ENCODE measurements at places on chromosomes 13 and 19.

DNA sequence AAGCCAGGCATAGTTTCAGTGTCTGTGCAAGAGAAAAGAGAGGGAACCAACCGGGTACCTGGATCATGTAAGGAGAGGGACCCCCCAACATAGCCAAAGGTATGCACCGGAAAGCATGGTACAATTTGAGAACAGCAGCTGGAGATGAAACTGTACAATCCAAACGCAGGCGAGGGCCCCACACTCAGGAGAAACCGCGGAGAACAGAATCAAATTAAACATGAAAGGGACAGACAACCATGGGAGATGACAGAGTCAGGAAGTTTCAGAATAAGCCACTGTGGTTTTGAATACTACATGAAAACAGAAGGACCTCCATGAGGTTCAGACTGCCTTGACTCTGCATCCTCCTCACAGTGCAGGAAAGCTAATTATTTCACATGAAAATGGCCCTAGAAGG lies 62.9 kb upstream of the SPATA13 start:
- no peak for DNase-seq

DNA sequence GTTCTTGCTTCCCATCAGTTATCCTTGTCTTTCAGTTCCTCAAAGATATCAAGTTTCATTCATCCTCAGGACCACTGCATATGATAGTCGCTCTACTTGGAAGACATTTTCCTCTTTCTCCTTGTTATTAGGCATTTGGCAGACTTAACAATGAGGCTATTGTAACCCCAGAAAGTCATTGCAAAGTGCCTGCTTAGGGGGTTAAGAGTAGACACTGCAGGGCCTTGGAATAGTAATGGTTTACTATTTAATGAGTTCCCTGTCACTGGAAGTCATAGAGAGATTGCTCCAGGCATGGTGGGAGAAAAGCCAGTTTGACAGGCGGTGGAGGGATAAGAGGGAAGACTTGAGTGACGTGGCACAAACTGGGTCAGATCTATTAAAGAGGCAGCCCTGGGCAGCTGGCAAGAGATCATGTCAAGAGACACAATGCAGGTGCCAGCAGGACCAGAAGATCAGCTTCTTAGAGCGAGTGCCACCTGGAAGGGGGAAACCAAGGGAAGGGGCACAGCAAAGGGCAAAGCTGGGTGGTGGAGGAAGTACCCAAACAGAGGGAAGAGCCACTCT lies 16.8 kb upstream of the CPB2 start:
- DNase-seq: no peak

GRCh38 chr19:3179739-3180293 lies 1.2 kb downstream of the S1PR4 start:
- DNase-seq: no peak

DNA sequence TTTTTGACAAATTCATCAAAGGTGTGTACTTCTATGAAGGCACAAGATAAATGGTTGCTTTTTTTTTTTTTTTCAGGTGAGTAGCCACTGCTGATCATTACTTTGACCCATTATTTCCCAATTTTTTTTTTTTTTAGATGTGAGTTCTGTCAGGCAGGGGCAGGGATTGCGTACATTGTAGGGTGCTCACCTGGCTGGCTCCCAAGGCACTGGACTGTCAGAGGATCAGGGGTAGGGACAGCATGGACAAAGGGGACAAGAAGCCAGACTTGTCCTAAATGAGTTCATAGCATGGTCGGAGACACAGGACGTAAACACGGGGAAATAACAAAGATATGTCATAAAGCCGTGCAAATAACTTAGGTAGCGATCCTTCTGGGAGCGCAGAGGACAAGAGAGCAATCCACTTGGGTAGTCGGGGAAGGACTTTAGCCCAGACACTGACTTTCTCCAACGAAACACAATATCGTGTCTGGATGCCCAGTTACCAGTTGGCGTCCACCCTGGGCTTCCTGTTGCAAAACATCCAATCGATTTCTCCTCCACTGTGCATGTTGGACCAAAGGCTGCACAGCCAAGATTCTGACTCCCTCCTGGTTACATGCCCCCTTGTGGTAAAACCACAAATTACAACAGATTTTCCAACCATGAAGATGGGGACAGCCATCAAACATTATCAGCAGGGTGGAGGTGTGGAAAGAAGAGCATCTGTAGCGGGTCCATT lies 27.5 kb upstream of the KATNAL1 start:
- DNase-seq: no peak

GRCh38 chr19:10963865-10964264 lies 3.0 kb downstream of the SMARCA4 start:
- DNase-seq: no peak

DNA sequence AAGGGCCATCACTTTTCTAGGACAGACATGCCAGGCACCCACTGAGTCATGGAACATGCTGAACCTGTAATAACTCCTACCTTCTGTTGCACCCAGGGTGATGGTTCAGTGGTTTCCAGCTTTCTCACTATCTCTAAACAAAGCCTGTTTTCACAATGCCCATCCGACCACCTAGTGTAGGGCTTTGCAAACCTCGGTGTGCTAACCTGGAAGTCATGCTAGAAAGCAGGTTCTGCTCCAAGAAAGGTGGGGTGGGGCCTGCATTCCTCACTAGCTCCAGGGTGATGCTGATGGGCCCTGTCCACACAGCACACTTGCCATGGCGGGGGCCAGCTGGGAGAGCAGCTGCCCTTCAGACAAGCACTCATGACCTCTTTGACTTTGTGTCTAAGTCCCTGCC lies 43.4 kb downstream of the COL4A2 start:
- DNase-seq: no peak

DNA sequence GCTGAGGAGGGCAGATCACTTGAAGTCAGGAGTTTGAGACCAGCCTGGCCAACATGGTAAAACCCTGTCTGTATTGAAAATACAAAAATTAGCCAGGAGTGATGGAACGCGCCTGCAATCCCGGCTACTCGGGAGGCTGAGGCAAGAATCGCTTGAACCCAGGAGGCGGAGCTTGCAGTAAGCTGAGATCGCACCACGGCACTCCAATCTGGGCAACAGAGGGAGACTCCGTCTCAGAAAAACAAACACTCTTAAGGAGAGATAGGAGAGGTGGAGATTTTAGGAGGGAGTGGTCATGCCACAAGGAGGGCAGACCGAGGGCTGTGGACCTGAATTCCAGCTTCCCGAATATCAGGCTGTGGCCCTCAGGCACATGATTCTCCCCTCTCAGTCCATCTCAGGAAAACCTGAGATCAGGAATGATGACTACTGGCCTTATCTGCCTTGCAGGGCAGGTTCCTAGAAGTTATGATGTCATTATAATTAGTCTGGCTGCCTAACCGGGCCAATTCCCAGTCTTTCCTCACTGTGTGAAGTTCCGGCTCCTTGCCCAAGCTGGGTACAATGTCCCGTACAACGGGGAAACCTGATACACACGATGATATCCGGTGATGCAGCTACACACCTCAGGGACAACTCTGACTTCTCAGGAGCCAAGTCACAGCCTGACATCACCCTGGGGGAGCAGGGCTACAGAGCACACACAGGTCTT lies 2.5 kb downstream of the SLC35E1 start:
- DNase-seq: no peak

- no peak for DNase-seq
These were observed 681 bp downstream of the SLC5A5 start for GRCh38 chr19:17872251-17873001.

DNA sequence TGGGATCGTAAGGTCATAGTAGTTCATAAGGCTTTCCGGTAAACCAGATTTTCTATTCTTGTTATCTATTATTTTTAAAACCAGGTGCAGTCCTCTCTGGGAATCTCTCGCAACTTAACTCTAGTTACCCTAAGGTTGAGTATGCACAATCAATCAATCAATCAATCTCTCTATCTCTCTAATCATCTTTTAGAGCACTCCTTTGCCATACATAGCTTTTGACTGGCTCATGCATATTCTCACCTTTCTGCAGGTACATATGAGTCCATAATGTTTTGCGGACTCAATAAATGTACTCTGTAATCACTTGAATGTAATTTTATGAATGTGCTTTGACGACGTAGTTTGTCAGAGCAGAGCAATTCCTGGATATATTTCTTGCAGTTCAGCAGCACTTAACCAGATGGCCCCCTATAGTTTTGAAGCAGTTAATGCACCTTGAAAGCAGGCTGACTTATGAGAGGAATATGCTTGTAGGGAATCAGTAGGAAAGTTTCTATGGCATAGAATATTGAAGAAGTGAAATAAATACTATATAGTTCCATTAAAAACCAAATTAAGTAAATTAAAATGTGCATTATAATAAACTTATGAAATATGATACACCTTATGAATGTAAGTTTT lies 524.7 kb downstream of the GPC5 start:
- no peak for DNase-seq

GRCh38 chr13:41978007-41978406 lies 17.1 kb upstream of the VWA8 start:
- DNase-seq: no peak

- no peak for DNase-seq
These were observed 749 bp downstream of the ZNF264 start for GRCh38 chr19:57192077-57192420.

DNA sequence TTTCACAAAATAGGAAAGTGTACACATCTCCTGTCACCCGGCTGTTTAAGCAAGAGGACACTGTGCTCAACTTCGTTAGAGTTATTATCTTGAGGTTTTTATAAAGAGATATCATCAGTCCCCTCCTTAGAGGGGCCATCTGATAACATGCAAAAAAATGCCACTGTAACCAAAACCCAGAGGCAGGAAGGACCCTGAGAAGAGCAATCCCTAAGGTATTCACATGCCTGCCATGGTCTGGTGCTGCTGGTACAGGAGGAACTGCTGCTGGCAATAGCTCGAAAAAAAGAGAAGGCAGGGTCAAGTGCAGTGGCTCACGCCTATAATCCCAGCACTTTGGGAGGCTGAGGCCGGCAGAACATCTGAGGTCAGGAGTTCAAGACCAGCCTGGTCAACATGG lies 12.8 kb upstream of the CEACAM3 start:
- DNase-seq: no peak

DNA sequence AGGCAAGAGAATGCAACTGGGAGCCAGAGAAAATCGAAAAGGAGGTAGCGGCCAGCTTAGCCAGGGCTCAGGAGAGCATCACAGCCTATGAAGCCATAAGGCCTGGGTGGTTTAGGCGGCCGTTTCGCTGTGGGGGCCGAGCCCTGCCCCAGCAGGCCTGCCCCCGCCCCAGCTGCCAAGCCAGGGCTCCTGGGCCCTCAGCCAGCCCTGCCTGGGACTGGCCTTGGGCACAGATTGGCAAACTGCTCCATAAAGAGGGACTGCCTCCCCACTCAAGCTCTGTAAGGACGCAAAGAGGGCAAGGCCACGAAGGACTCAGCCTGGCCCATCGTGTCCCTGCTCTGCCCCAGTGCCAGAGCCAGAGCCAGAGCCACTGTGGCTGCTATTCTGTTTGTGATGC lies 10.2 kb downstream of the ZNF653 start:
- DNase-seq: no peak

DNA sequence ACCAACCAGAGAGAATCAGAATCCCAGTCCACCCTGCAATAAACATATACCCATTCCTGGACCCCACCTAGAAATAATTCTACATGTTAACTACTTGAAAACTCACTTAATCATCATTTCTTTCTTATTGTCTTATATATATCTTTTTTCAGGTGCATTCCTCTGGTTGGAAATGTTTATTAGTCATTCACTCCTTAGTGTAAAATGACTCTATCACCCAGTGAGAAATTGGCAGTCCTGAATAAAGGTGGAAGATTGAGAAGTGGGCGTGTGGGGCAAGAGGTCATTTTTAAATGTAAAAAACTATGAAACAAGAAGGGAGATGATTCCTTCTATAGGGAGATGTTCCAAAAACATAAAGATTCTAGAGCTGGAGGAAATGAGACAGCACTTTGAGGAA lies 101.2 kb upstream of the MBNL2 start:
- DNase-seq: no peak

DNA sequence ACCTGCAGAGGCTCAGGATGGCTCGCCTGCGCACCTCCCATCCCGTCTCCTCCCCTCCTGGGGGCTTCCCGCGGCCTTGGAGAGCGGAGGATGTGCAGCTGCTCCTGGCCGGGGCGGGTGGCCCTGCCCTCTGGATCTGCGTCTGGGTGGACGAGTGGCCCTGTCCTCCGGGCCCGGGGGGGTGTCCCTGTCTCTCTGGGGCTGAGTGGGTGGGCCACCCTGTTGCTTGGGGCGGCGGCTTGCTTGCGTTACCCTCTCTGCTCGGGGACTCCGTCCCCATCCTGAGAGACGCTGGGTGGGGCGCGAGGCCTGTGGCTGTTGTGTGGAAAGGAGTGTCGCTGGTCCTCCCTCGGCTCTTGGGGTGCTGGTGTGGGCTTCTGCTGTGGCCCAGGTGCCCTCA lies 34.6 kb downstream of the DOT1L start:
- no peak for DNase-seq

DNA sequence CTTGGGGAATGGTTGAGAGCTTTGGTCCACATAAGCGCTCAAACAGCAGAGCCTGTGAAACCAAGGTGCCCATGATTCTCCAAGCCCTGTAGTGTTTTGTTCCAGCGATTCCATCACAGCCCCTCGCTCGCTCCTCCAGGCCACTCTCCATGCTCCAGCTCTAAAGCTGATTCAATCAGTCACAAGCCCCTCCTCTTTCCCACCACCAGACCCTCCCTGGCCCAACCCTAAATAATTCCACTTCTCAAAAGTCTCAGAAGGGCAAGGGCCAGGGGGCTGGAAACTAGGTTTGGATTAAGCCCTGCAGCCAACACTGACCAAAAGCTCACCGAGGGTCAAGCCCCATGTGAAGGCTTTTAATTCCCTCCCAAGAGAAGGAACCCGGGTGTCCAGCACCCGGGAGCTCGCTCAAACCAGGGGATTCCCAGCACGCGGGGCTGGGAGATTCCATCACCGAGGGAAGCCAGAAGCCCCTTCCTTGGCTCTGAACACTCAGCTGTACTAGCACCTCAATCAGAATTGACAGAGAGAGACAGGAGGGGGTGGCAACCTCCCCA lies 1.5 kb downstream of the ZNF296 start:
- DNase-seq: no peak

DNA sequence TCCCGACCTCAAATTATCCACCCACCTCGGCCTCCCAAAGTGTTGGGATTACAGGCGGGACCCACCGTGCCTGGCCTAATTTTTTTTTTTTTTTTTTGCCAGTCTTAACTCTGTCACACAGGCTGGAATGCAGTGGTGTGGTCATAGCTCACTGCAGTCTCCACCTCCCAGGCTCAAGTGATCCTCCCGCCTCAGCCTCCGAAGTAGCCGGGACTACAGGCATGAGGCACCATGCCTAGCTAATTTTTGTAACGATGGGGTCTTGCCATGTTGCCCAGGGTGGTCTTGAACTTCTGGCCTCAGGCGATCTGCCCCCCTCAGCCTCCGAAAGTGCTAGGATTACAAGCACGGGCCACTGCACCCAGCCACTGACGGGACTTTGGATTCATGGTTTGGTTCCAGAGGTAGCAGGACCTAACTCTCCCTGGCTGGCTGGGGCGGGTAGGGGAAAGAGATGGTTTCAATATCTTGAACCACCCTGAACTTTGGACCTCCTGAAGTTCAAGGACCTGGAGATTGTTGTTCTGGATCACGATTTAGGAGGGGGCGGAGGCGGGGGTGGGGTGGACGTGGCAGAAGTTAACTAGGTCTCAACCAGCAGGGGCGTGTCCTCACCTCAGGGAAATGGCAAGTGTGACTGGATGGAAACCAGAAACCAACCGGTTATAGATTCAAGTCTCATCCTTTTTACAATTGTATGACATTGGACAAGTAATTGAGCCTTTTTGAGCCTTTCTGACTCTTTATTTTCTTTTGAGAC lies 40.8 kb downstream of the IER2 start:
- no peak for DNase-seq

All from T-helper 22 cell (primary cell).